ENCODE measurements at places on chromosomes 3 and 15.

- no peak for DNase-seq
Observed at GRCh38 chr3:9891072-9891622, 737 bp downstream of the JAGN1 start.

GRCh38 chr3:171847133-171847532 is 4.0 kb downstream of the TMEM212 start:
- DNase-seq: no peak

GRCh38 chr3:197753263-197753662 is 3.6 kb downstream of the FYTTD1 start:
- DNase-seq: no peak

GRCh38 chr3:99845331-99845730 is 27.7 kb downstream of the CMSS1 start:
- no peak for DNase-seq

DNA sequence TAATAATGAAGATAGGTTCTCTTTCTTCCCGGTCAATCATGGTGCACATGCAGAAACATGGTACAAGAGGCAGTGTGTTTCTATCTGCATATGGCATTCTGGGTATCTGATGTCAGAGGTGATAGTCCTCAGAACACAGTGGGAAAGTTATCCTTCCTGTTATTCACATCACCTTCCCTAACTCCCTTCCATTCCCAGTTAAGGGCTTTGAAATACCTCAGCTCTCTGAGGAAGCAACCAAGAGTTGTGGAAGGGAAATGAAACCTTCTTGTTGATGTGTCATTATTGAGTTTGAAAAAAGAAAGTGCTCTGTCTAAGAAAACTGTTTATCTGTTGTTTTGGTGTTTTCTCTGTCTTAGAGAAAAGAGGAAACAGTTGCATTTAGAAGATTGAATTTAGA is 21.9 kb upstream of the P2RY13 start:
- no peak for DNase-seq

DNA sequence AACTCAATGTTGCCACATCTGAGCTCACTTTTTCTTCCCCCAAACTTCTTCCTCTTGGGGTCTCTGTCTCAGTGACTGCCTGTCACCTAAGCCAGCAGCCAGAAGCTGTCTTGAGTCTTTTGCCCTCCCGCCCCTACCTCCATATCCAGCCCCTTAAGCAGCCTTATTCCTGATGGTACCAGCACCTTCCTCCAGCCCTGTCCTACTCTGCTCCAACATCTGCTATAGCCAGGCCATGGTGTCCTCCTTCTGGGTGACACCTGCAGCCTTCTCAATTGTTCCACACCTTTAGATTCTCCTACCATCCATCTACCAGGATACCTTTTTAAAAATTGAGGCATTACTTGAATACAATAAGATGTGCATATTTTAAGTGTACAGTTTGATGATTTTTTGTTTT is 53.8 kb downstream of the EPHB3 start:
- DNase-seq: no peak

DNA sequence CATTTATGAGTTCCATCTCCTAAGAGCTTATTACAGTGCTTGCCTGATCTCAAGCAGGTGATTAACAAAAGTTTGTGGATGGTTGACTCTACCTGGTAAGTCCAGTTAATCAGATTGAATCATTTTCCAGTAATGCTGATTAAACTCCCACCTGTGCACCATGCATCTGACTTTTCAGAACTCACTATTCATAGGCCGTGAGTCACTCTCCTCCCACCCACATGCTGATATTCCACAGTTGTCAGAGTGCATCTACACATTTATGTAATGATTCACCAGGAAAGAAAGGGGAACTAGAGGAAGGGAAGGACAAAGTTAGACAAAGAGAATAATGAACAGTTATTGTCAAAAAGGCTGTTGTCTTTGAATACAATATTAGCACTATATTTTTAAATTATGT is 106.2 kb upstream of the UBE3A start:
- DNase-seq: no peak

- DNase-seq: no peak
Observed at GRCh38 chr3:175965036-175965435, 1105.9 kb downstream of the NAALADL2 start.

DNA sequence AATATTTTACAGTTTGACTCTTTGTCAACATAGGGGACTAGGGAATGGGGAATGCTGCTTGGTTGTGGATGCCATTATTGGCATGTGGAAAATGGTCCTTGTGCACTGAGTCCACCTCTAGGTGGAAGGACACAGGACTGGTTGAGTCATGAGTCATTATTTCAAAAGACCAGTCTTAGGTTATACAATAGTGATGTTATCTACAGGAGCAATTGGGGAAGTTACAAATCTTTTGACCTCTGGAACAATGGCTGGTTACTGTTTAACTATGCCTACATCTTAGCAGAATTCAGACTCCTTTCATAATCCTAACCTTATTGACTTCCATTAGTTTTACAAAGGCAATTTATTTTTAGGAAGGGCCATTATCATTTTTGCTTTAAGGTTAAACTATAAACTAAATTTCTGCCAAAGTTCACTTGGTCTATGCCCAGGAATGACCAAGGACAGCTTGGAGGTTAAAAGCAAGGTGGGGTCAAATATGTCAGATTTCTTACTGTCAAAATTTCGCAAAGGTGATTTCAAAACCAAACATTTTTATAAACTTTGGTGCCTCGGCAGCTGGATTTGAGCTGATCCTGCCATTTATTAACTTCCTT is 11.8 kb upstream of the CCR8 start:
- DNase-seq: no peak

GRCh38 chr15:94270570-94270969 is 39.2 kb downstream of the MCTP2 start:
- DNase-seq: no peak

DNA sequence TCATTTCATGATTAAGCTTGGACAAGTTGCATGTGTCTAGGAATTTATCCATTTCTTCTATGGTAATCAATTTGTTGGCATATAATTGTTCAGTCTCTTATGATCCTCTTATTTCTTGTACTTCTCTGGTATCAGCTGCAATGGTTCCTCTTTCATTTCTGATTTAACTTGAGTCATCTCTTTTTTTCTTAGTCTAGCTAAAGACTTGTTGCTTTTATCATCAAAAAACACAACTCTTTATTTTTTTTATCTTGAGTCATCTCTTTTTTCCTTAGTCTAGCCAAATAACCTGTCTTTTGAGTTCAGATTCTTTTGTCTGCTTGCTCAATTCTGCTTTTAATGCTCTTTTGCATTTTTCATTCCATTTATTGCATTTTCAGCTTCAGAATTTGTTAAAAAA is 37.3 kb downstream of the UBE3A start:
- no peak for DNase-seq

DNA sequence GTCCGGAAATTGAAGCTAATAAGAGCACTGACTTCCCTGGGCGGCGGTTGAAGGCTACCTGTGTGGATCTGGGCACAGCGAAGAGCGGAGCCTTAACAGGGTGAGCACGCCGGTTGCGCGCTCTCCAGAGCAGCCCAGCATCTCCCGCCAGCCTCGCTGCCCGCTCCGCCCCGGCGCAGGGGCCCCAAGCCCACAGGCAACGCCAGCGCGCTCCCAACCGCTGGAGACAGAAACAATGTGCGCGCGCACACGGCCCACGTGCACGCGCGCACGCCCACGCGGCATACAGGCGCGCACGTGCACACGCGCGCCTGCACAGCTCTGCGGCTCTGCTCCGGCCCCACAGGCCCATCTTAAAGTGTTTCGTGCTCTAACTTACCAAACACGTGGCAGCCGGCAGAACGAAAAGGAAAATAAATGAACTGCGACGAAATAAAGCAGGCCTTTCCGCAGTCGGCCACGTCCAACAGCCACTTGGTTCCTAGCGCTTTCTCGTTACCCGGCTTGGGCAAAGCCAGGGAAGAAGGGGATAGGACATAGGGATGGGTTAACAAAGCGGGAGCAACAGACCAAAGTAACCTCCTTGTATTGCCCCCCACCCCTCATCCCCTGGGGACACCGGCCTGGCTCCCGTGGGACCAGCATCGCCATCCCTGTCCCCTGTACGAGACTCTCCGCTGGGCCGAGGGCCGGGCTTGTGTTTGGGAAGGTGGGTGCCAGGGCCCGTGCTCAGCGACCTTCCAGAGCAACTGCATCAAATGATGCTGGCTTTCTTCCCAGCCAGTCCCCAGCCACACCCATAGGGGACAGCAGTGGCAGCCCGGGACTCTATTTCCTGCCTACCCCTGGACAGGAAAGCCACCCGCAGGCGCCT is 203.7 kb downstream of the ABHD5 start:
- peak; percentile 71 for DNase-seq

DNA sequence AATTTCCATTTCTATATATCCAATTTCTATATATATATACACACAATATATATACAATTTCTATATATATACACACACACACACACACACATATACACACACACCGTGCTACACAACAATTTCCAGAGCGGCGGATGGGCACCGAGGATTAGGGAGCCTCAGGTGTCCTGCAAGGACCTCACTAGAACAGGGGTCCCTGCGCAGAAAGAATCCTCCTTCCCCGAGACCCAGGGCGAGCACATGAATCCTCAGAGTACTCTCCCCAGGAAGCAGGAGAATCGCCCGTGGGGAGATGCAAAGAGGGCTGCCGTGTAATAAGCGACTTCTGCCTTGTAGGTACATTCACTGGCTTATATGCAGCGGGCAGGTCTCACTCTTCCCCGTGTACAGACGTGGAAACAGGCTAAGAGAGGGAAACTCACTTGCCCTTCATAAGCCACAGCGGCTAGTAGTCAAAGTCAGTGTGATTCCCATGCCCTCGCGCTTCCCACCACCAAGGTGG is 467 bp downstream of the PIF1 start:
- no peak for DNase-seq

DNA sequence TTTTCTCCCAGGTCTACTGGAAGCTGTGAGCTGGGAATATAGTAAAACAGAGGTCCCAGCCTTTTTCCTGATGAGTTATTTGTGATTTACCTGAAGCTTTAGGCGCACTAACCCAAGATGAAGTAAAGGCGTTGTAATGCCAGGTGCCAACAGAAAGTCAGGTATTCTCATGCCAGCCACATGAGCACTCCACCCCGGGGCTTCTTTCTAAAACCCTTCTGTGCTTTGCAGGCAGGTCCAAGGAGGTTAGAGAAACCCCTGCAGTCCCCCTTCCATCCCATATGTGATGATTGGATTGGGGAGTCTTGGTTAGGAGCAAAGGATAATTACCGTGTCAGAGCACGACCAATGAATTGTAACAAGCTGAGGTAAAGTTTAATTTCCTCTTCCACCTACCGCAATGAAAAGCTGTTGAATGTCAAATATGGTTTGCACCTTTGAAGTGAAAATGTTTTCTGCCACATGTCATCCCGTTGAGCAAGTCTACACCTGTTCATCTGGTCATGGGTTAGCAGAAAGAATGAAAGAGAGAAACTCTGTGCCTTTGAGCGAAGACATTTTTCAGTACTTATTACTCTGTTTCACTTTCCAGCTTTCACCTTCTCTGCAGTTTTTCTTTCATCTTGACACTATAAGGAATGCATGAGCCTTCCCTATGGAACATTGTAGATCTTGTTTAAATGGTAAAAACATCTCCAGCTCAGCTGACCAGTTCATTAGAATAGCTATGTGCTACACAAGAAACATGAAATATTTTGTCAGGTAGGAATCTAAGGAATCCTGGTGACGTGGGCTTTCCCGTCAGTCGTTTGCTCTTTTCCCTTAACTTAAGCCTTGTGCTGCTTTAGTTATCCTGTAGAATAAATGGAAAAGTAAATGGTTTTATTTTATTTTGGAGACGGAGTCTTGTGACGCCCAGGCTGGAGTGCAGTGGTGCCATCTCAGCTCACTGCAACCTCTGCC is 204.6 kb upstream of the IL12A start:
- no peak for DNase-seq

DNA sequence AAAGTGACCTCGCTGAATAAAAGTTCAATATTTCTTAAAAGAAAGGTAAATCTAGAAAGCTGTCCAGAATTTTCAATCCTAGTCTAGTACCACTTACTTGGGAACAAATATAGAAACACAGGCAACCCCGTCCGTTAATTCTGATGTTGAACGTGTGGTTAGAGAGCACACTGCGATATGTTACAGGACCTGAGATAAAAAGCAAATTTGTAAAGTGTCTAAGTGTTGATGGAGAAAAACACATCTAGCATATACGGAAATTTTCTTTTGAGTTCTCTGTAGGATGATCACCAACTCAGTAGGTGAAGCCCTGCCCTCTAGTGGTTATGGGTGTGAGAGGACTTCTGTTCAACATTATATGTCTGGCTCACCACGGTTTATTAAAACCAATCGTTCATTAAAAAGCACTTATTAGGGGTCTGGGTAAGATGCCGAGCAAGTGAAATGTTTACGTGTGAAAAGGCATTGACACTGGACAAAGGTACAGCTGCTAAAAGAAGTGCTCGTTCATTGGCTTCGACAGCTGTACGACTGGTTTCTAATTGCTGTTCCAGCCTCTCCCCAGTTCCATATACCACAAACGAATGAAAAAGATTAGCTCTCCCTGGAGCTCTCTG is 1.0 kb upstream of the ATP2C1 start:
- DNase-seq: peak; percentile 69

- DNase-seq: no peak
Observed at GRCh38 chr15:48968066-48968465, 4.3 kb upstream of the SHC4 start.

- DNase-seq: peak; percentile 25
Observed at GRCh38 chr15:30865257-30865656, 38.5 kb upstream of the FAN1 start.

GRCh38 chr15:29924750-29925149 is 102.5 kb upstream of the TJP1 start:
- DNase-seq: no peak

DNA sequence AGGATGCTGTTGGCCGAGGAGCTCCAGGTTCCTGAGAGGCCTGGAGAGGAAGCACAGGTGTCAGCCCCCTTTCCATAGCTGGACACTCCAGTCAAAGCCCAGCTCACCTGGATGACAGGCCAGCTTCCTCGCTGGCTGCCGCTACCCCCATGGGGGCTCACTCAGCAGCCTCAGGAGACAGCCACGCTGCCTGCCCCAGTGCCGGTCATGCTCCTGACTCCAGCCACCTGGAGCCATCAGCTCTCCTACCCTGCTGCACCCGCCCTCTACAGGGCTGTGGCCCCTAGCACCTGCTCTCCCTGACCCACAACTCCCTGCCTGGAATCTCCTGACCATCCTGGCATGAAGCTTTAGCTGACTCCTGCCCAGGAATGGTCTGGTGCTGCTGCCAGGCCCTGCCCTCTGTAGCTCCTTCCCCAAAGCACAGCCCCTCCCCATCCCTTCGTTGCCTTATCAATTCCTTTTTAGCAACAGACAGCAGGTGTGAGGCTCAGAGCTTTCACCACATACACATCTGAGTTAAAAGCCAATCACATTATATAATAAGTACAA is 94.2 kb downstream of the NUP210 start:
- peak; percentile 49 for DNase-seq

- DNase-seq: no peak
Observed at GRCh38 chr3:117499189-117499870, 789.8 kb downstream of the TUSC7 start.

- DNase-seq: no peak
Observed at GRCh38 chr3:12870942-12871341, 29.6 kb upstream of the RPL32 start.

- DNase-seq: no peak
Observed at GRCh38 chr3:184022323-184022722, 4.6 kb upstream of the ABCC5 start.

GRCh38 chr3:136804813-136805212 is 14.1 kb upstream of the SLC35G2 start:
- DNase-seq: no peak
